Amygdala (tissue), 56 donors: ENCODE measurements at places on chromosomes 4 and X.

DNA sequence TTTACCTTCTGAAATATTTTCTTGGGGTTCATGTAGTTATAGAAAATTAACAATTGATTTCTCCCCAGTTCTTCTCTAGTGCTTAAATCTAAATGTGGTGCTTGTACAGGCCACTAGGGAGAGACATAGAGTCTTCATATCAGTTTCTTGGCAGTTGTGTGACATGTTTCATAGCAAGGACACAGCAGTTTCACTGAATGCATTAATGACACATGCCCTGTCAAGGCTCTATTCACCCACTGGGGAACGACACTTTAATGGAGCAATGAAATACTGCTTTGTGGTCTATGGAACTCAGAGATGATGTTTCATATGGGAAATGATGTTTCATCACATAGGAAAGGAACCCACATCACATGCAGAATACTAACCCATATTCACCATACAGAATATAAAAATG lies 2.8 kb downstream of the VEGFC start:
- no peak for DNase-seq

GRCh38 chr4:79651456-79651855 lies 243.4 kb upstream of the GK2 start:
- no peak for DNase-seq

DNA sequence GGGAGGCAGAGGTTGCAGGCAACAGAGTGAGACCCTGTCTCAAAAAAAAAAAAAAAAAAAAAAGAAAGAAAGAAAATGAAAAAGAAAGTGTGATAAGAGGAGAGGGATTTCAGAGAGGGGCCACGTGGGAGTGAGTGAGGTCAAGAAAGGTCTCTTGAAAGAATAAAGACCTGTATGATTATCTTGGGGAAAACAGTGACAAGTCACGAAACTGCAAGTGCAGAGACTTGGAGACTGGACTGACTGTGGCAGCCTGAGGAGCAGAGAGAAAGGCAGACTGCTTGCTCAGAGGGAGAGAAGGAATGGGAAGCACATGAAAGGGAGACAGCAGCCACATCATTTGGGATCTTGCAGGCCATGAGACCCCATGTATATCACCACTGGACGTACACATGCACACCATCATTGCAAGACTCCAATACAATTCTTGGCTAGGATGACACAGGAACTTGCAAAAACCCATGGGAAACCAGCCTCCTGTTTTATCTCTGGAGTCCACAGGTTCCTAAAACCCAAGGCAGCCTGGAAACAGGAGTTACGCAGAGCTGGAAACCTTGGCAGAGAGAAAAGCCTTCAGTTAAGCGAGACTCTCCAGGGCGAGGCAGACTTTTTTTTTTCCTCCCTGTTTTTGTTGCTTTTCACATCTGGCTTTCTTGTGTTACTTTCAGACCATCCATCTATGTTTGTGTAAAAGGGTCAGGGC lies 207.0 kb upstream of the TBL1X start:
- DNase-seq, result no peak

DNA sequence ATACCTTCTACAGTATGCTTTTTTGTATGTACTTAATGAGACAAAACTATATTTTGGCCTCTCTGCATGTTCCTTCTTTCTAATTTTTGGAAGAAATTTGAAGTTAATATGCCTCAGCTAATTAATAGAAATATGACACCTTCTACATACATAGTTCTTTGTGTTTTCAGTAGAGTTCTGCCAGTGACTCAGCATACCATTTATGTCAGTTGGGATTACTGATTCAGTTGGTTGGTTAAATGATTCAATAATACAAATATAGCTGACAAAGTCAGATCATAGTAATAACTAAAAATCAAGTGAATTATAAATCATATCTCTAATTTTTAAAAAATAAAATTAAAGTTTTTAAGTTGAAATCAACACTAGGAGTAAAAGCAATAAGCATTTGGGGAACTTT lies 16.8 kb downstream of the BTC start:
- no peak for DNase-seq

DNA sequence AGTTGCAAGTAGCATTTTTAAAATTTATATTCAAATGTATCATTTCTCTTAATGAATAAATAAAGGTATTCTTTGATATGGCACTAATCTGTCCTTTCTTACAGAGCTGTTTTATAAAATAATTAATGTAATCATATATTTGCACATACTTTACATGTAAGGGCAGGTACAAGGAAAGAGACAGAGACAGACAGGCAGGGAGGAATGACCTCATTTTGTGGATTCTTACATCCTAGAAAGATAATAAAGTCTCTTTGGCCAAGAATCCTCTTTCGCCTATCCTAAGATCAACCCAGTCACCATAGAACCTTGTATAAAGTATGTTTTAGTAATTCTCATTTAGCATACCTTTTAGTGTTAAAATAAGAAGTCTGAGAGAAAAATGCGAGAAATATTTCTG lies 98.5 kb upstream of the CTSO start:
- no peak for DNase-seq

DNA sequence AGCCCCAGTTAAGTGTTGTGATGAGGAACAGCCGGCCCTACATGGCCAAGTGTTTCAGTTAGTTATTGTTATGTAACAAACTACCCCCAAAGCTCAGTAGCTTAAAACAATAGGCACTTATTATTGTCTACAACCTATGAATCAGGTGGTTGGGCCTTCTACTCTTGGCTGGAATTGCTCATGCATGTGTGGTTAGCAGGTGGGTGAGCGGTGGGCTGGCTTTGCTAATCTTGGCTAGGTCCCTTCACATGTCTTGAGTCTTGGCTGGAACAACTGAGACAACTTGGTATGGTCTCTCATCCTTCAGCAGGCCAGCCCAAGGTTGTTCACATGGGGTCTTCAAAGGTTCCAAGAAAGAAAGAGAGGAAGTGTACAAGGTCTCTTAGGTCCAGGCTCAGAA lies 54.5 kb upstream of the CHRNA9 start:
- DNase-seq, result no peak

DNA sequence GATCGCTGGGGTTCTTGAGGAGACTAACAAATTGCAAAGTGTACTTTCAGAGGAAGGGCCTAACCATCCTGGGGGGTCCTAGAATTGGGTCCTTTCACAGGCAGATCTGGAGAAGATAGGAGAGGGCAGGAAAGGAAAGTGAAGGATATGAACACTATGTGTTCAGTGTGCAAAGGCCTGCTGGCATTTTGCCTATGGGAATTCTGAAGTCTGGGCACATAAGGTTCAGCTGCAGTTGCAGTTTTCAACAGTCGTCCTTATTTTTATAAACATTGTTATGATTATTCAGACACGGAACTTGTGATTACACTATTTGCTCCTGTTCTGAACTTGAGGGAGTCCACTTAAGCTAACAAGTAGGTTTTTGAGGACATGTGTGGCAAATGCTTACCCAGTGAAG lies 1.3 kb upstream of the SLC25A5 start:
- no peak for DNase-seq

GRCh38 chr4:14023036-14023435 lies 395.5 kb upstream of the BOD1L1 start:
- DNase-seq, result no peak

DNA sequence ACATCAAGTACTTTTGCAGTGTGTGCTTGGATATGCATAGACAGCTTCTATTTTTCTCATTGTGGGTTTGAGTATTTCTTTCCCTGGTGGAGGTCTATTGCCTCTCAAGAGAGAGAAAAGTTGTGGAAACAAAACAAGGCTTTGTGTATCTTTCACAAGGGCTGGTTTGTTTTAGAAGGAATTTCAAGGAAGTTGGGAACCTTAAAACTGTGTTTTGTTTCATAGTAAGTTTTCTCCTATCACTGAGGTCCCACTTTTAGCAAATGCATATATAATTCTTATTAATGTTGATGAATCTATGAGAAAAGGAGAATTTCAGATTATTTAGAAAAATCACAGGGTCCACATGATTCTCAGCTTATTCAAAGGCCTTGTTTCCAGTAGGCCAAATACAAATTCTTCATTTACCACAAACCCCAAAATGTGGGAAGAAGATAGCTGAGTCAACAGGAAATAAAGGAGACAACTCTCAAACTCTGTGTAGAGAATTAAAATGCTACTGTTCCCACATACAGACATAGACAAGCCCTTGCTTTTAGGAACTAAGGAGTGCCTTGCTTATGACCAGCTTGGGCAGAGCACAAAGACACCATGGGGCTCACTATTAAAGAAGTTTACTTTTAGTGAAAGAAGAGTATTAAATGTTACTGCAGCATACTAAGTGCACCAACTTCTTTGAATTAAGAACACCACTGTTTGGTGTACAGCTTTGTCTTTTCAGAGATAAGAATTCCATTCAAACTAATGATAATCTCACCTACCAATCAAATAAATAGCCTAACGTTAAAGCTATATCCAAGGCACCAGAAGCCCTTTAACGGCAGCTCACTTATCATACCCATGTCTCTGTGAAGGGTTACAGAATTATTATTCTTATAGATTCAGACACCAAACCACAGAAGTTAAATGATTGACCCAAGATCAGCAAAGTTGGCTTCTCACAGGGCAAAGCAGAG lies 177.4 kb upstream of the LEF1 start:
- no peak for DNase-seq

DNA sequence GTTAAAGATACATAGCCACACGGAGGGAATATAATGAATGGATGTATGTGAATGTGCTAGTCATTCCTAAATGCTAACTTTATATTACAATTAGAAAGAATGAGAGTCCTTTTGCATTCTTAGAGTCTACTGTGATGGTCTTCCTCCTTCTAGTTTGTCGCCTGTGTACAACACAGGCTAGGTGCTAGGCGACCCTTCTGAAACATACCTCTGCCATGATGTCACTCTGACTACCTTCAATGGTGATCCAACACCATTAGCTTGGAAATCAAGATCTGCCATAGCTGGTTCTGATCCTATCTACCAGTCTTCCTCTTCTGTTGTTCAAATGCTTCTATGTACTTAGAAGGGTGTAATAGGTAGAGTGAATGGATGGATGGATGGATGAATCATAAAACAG lies 151.2 kb downstream of the MGST2 start:
- no peak for DNase-seq

GRCh38 chr4:168257768-168258167 lies 60.8 kb downstream of the DDX60 start:
- DNase-seq, result no peak

DNA sequence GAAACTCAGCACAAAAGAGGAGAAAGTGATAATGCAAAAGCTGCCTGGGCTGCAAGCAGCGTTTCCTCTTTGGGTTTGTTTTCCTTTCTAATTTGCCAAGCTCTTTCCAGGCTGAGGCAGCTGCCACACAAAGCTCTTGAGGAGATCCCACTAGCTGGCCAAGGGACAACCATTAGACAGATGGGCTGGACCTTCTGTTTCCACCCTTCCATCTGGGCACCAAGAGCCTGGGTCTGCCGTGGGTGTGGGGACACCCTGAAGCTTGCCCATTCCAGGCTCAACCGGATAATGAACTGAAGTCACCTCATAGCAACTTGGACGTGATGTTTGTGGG lies 194.6 kb upstream of the C1QTNF7 start:
- no peak for DNase-seq

GRCh38 chr4:138189206-138189605 lies 52.9 kb downstream of the SLC7A11 start:
- no peak for DNase-seq

- no peak for DNase-seq
Observed at GRCh38 chr4:2295900-2296442, 34.1 kb upstream of the MXD4 start.

DNA sequence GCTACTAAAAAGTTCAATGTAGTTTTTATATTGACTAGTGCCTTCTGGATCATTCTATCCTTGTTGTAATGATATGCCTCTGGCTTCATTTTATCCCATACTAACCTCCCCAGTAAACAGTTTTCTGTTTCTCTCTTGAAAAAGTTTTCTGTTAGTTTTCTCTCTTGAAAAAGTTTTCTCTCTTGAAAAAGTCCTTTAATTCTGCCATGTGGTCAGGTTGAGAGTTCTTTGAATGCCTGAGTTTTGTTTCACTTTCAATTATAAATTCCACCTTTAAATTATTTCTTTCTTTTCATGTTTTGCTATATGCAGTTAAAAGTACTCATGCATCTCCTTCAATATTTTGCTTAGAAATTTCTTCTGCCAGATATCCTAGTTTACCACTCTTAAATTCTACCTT lies 1139.6 kb downstream of the STPG2 start:
- DNase-seq, result no peak

- peak; percentile 69 for DNase-seq
Observed at GRCh38 chr4:4480685-4481398, 61.0 kb downstream of the STX18 start.

GRCh38 chrX:19636980-19637379 lies 121.7 kb upstream of the MAP3K15 start:
- no peak for DNase-seq

- no peak for DNase-seq
Observed at GRCh38 chr4:188719794-188720193, 580.6 kb downstream of the TRIML1 start.

GRCh38 chrX:2584251-2585157 lies 83.7 kb upstream of the DHRSX start:
- DNase-seq, result no peak

DNA sequence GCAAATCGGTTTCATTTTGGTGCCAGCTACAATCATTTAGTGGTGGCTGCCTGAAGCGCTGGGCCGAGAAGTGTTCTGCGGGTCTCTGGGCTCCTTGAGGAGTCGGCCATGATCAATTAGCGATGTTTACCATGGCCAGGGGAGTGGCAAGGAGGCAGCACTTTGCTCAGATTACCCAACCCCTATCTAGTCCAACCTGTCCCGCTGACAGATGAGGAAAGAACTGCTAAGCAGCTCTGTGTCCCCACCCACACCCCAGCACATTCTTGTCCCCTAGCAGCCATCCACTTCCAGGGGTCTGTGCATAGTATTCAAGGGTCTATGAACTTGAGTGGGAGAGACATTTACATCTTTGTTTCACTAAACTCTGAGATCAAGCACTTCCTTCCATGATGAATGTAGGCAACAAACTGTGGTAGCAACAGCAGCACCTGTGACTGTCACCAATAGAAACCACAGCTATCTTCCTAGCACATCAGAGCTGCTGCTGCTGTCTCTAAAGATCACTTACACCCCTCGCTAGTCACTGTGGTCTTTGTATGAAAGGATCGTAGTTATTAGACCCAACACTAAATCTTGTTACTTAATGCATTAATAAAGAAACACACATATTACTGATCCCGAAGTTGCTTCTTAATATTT lies 331.6 kb downstream of the BCOR start:
- no peak for DNase-seq

GRCh38 chr4:166078955-166079354 lies 205.9 kb downstream of the TLL1 start:
- DNase-seq, result no peak

GRCh38 chrX:40651620-40652223 lies 4.4 kb upstream of the CXorf38 start:
- DNase-seq, result no peak

DNA sequence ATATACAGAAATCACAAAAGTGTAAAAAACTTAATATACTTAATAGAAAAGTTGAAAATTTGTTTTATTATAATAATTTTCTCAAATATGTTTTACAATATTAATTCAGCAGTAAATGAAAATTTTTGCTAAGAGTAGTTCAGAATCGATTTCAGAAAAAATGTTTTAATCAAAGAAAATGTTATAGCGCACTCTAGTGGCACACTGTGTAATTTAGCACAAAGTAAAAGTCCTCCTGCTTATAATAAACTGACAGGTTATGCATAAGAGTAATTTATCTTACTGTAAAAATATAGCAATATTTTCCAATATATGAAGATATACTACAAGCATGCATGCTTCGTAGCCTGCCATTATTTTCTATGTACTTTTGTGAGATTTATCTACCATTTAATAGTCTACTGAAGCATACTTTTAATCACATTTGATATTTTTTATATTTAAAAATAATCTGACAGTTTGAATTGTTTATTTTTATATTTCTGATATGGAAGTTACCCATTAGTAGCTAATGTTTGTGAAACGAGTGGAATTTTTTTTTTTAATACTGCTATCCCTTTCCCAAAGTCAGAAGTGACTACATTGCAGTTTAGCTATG lies 217.9 kb upstream of the KLHL4 start:
- no peak for DNase-seq
